ENCODE measurements at places on chromosomes 2 and 18.

GRCh38 chr2:204486805-204487204 is 58.5 kb upstream of the PARD3B start:
- no peaks in the 10 kb centered on the region for H3K36me3 ChIP-seq
- no peak overlapping the region for H3K4me3 ChIP-seq
- peaks cover 3% of the 10 kb centered on the region for H3K4me1 ChIP-seq
- no peak overlapping the region for H3K27ac ChIP-seq
- H3K27me3 ChIP-seq = no peaks in the 10 kb centered on the region
- DNase-seq = no peak

GRCh38 chr2:203361495-203361894 is 33.3 kb downstream of the ABI2 start:
- peak overlapping the region; percentile 79 for H3K27ac ChIP-seq
- DNase-seq = no peak
- no peak overlapping the region for H3K4me3 ChIP-seq
- H3K4me1 ChIP-seq = peaks cover 8% of the 10 kb centered on the region
- H3K36me3 ChIP-seq = no peaks in the 10 kb centered on the region
- H3K27me3 ChIP-seq = no peaks in the 10 kb centered on the region

DNA sequence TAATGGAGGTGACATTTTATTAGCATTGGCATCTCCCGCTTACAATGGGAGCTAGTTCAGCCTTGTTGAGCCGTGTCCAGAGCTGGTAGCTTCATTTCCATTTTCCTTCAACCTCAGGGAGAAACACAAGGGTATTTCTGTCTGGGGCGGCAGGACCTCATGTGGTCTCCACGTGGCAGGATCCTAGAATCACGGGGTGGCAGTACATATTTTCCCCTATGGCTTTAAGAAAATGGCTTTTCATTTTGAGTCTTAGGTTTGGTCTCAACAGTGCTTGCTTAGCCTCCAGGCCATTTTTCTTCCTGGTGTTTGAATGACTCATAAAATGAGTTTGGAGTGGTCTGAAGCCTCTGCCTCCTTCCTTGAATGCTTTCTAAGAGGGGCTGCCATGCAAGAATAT is 20.3 kb downstream of the CABLES1 start:
- DNase-seq = no peak
- H3K4me3 ChIP-seq = no peak overlapping the region
- H3K4me1 ChIP-seq = no peaks in the 10 kb centered on the region
- H3K36me3 ChIP-seq = no peaks in the 10 kb centered on the region
- H3K27ac ChIP-seq = no peak overlapping the region
- no peaks in the 10 kb centered on the region for H3K27me3 ChIP-seq

GRCh38 chr2:3034856-3035255 is 342.8 kb downstream of the EIPR1 start:
- no peak overlapping the region for H3K27ac ChIP-seq
- DNase-seq = no peak
- H3K4me1 ChIP-seq = no peaks in the 10 kb centered on the region
- H3K36me3 ChIP-seq = no peaks in the 10 kb centered on the region

GRCh38 chr18:10002280-10002679 is 88.5 kb downstream of the VAPA start:
- no peak overlapping the region for H3K27ac ChIP-seq
- H3K4me1 ChIP-seq = no peaks in the 10 kb centered on the region
- no peak overlapping the region for H3K4me3 ChIP-seq
- no peak for DNase-seq
- H3K27me3 ChIP-seq = no peaks in the 10 kb centered on the region

DNA sequence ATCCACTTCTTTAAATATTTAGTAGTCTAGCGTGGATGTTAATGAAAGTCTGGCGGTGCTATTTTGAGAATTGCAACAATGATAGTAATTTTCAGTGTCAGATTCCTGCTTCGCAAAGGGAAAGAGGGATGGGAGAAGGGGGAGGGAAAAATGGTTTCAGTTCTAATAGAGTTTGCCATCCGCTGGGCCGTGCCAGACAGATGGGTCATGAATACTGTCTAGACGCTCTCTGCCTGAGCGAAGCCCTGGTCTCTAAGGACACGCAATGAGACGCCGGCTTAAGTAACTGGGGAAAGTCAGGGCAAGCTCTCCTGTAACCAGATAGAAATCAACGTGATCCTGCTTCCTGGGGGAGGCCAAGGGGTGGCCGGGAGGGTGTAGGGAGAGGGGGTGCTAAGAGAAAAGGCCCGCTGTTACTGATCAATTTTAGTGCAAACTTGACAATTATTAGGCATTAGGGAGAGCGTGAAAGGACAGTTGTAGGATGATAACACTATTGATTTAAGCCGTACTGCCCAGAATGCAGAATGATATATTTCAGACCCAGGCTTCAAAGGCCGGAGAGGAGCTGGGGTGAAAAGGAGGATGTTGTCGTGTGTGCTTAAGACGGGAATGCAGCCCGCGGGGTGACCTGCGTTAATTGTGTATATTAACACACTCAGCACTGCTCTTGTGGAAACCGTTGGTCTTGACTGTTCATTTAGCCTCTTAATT is 229.2 kb downstream of the LDLRAD4 start:
- H3K27ac ChIP-seq = no peak overlapping the region
- no peak overlapping the region for H3K4me3 ChIP-seq
- H3K27me3 ChIP-seq = no peaks in the 10 kb centered on the region
- no peak for DNase-seq

Data from cardiac muscle cell (in vitro differentiated cells and primary cell).